Activated CD8-positive, alpha-beta T cell treated with anti-CD3 and anti-CD28 coated beads for 36 hours (primary cell): ENCODE measurements at places on chromosomes 13 and 19.

DNA sequence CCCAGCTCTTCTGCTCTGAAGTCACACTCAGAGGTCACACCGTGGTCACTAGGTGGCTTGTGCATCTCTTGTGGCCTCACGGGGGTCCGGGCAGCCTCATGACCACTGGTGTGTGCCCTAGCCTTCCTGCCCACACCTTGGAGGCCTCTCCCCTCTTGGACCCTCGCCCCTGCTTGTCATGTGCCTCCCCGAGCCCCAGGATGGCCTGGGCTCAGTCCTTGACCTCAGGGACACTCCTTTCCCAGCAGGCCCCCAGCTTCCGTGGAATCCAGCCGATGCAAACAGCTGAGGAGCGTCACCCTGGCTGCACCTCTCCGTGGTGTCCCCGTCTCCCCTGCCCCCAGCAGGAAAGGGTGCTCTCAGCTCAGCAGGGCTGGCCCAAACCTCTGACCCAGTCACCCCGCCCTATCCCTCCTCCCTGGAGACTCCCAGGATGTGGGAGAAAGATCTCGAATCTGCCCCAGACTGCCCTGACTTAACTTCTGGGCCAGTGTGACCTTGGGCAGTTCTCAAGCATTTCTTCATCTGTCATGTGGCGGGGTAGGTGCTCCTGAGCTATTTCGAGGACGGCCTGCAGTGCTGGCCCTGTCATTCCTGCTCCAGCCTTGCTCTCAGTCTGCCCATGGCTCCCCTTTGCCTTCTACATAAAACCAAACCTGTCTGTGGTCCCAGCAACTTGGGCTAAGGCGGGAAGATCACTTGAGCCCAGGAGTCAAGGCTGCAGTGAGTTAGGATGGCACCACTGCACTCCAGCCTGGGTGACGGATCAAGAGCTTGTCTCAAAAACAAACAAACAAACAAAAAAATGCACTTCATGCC, 4.6 kb upstream of the SLC25A42 start:
- DNase-seq: no peak

- no peak for DNase-seq
Observed at GRCh38 chr13:63249411-63250187, 1834.0 kb upstream of the PCDH20 start.

GRCh38 chr13:111286162-111286561, 34.3 kb upstream of the TEX29 start:
- DNase-seq: no peak

GRCh38 chr13:52378312-52378711, 27.7 kb downstream of the THSD1 start:
- DNase-seq: no peak

GRCh38 chr13:48879432-48879831, 96.3 kb upstream of the FNDC3A start:
- DNase-seq: no peak
